ENCODE measurements at places on chromosomes 16 and 17.

DNA sequence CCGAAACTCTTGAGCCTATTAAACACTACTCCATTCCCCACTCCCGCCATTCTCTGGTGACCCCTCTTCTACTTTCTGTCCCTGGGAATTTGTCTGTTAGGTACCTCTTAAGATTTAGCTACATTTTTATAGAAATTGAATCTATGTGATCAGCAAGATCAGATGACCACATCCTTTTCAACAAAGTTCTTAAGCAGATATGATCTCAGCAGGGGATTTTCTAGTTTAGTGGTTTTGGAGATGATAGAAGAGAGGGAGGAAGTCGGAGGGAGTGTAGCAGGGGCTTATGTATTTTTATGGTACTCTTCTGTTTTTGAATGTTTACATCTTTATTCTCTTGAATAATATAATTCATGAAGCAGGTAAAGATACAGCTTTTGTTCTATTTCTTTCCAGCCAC, 40.8 kb downstream of the RPA1 start:
- DNase-seq = no peak

DNA sequence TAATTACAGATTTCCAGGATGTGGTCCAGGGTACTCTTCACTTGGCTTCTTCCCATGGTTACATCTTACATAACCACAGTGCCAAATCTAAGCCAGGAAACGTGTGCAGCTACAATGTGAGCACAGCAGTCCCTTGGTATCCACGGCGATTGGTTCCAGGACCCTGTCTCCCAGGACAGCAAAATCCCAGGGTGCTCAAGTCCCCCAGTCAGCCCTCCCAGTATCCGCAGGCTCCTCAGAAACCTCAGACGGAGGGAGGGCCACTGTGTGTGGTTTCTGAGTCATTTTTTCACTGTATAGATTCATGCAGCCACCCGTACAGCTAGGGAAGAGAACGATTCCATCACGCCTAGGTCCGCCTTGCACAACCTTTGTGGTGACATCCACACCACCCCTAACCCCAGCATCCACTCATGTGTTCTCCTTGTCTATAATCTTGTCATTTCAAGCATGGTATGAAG, 11.1 kb upstream of the ATP2C2 start:
- DNase-seq = no peak

DNA sequence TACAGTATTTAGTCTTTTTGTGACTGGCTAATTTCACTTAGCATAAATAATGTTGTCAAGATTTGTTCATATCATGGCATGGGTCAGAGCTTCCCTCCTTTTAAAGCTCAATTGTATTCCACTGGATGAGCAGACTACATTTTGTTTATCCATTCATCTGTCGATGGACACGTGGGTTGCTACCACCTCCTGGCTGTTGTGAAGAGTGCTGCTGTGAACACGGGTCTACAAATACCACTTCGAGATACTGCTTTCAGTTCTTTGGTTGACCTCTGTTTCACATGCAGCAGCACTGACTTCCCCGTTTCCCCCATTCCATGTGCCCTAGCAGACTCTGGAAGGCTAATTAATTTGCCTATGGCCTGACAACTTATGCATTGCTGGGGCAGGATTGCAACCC, 285.4 kb downstream of the SHISA9 start:
- DNase-seq = no peak

GRCh38 chr17:44795421-44795820, 34.7 kb downstream of the GJC1 start:
- DNase-seq = no peak

GRCh38 chr16:9957433-9957832, 224.8 kb downstream of the GRIN2A start:
- DNase-seq = no peak

All from activated naive CD4-positive, alpha-beta T cell treated with anti-CD3 and anti-CD28 coated beads, Interleukin-2, amount 50 U/mL, for 16 hours (primary cell).